NCI-H1092 treated with DMSO at 0.1 percent for 48 hours (cell line): ENCODE measurements at places on chromosomes 4 and X.

DNA sequence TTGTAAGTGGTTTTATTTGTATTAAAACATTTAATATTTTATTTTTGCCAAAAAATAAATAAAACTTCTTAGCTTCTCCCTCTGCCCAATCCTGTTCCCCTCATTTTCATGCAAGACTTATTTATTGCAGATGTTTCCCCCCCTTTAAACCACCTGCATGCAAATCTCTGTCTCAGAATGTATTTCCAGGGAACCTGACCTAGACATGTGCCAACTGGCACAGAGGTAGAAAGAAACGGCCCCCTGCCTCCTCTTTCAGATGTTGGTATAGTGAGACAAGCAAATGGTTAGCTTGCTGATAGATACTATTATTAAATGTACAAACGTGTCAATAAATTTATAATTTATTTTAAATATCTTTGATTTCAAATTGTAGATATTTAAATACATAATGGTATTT is 47.1 kb downstream of the KLF3 start:
- DNase-seq = no peak

GRCh38 chr4:152232271-152232670 is 303.6 kb downstream of the FBXW7 start:
- no peak for DNase-seq

DNA sequence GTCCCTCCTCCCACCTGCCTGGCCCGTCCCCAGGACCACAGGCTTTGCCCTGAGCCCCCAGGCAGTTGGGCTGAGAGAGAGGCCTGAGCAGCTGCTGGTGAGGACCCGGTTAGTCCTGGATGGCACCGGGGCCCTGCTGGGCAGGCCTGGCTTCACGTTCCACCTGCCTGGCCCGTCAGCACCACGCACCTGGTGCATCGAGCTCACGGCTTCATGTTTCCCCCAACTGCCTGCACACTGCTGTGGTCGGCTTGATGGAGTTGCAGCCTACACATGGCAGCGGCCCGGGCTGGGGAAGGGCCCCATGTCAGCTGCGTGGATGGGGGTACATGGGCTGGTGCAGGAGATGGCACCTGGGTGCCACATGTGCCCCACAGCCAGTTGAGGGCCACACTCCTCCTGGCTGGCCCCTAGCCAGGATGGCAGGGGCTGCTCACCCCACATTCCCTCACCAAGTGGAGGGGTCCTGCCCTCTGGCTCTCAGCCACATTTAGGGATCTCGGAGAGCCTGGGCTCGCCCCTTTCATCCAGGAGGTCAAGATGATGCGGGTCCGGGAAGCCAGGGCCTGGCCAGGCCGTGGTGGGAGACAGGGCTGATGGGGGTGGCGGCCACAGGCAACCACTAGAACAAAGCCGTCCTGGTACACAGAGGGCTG is 28.5 kb downstream of the NKX1-1 start:
- no peak for DNase-seq

- no peak for DNase-seq
Observed at GRCh38 chrX:68708503-68709290, 61.2 kb downstream of the STARD8 start.

GRCh38 chr4:117577686-117578311 is 456.5 kb upstream of the NDST3 start:
- no peak for DNase-seq

DNA sequence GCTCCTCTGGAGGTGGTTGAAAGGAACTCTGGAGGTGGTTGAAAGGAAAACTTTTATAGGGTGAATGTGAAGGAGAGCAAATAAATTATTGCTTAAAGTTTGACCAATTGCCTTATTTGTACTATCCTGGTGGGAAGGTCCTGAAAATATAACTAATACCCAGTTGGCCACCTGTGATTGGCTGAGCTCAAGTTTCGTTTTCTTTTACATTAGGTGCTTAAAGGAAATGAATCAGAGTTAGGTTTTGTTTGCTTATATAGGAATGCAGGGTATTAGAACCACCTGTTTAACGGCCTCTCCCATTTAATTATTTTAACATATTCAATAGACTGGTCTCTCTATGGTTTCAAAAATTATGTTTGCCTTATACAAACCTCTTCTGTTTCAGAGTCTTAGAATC is 497.6 kb downstream of the PRR32 start:
- no peak for DNase-seq

- no peak for DNase-seq
Observed at GRCh38 chrX:72392042-72392441, 86.3 kb upstream of the CITED1 start.

DNA sequence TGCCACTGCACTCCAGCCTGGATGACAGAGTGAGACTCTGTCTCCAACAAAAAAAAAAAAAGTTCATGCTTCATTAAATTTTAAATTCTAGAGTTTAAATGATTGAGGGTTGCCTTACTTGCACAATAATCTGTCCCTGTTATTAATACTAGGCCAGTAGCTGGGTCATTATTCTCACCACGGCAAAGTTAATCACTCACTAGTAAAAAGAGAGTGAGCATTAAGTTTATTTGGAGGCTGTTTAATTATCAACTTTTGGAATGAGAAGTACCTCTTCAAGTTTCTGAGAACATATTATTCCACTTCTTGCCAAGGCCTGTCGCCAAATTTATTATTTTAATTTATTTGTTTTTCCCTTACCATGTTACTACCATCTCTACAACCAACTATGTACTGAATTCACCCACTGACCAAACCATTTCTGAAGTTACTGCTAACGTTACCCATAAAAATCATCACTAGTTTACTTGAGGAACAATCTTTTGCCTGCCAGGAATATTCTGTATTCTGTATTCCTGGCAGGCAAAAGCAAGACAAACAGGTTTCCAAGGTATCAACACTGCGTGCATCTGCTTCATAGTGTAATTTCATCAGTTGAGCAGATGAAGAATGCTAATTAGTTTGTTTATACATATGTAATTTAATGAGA is 26.5 kb downstream of the GUCY1A1 start:
- no peak for DNase-seq

GRCh38 chr4:7970361-7970946 is 30.8 kb upstream of the AFAP1 start:
- DNase-seq = no peak

DNA sequence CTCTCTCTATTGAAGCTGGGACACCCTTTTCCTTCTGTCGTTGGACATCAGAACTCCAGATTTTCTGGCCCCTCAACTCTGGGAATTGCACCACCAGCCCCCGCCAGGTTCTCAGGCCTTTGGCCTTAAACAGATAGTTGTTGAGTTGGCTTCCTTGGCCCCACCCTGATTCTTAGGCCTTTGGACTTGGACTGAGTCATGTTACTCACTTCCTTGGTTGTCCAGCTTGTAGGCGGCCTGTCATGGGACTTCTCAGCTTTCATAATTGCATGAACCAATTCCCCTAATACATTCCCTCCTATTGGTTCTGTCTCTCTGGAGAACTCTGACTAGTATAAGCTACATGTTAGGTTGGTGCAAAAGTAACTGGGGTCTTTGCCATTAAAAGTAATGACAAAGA is 195.7 kb downstream of the GPAT3 start:
- DNase-seq = no peak
